Esophagus muscularis mucosa (tissue), 4 donors: ENCODE measurements at places on chromosomes 7 and 10. TPM values are rescaled to one million over a fixed set of nuclear protein-coding genes. Genes with fewer than 3 reads are reported as not detected.

Gene TWIST1
- total RNA-seq: 15.6 TPM

Gene TRIL
- 3.0 TPM for total RNA-seq

Gene DEPP1
- total RNA-seq: 173 TPM

Gene AKR1C8
- not detected for total RNA-seq

- no peaks in the 10 kb centered on the region for H3K36me3 ChIP-seq
- no peaks in the 10 kb centered on the region for H3K4me1 ChIP-seq
- H3K27ac ChIP-seq: no peak overlapping the region
- DNase-seq: no peak
- H3K4me3 ChIP-seq: no peak overlapping the region
Observed at GRCh38 chr10:74371696-74372095, 220.7 kb downstream of the ADK start.

DNA sequence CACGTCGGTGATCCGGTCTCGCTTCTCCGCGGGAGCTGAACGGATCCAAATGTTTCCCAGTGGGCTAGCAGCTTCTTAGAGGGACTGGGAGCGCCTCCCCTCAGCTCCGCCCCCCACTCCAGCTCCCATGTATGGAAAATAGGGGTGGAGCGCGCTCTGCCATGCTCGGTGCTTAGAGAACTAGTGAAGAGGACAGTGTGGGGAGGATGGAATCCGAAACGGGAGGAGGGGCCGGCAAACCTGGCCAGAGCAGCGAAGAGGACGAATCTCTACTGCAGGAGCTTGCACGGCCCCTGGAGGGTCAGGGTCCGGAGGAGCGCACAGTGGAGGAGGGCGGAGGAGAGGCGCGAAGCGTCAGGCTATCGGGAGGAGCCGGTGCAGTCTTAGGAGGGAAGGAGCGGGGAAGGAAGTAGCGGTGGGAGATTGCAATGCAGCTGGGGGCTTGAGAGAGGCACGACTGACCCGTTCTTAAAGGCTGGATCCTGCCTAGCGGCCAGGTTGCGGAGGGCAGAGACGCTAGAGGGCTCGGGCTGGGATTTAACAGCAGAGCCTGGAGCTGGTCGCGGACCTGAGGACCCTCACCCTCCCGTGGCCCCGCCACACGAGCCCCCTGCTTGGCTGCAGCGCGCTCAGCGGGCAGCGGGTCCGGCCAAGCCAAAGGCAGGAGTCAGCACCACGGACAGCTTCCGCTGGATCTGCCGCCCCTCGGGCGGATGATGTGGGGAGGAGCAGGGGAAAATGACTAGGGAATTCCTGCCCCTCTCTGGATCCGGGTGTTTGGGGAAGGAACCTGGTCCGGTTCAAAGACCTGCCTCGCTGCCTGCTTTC lies at the start of gene PRLHR:
Gene PRLHR, minus strand, starts transcription at position 51 of the 828 bp plus-strand sequence. CDS start 404 bp downstream, outside the sequence.
- no peak within 1 kb of the TSS for H3K4me3 ChIP-seq
- peaks cover 83% of the 10 kb centered on the region for H3K27me3 ChIP-seq
- no peak within 1 kb of the TSS for H3K27ac ChIP-seq
- no peak for DNase-seq
- H3K36me3 ChIP-seq: no peaks in the 10 kb centered on the region

- H3K36me3 ChIP-seq: no peaks in the 10 kb centered on the region
- peaks cover 49% of the 10 kb centered on the region for H3K4me1 ChIP-seq
- no peak overlapping the region for H3K27ac ChIP-seq
- no peaks in the 10 kb centered on the region for H3K27me3 ChIP-seq
Observed at GRCh38 chr7:100122568-100122967, 3.1 kb downstream of the CNPY4 start.

- DNase-seq: no peak
- no peak overlapping the region for H3K4me3 ChIP-seq
- no peaks in the 10 kb centered on the region for H3K27me3 ChIP-seq
- no peaks in the 10 kb centered on the region for H3K36me3 ChIP-seq
- no peak overlapping the region for H3K27ac ChIP-seq
Observed at GRCh38 chr7:123367484-123368122, 166.8 kb downstream of the IQUB start.

DNA sequence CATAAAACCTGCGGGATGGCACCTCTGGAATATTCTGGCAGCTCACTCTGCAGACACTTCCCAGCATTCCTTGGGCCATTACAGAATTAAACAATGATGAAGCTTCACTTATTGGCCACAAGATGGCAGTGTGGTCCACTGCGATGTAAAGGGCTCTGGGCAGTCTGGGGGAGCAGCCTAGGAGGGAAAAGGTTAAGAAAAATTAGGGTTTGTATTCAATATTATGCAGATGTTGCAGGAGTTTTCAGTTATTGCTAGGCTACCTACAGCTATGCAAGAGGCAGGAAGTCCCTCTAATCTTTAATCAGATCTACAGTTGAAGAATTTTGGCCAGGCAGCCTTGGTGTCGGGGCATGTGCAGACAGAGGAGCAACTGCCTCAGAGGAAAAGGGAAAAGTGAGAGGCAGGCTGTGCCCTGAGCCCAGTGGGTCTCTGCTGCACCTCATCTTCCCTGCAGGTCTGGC lies 233.2 kb upstream of the PRSS1 start:
- no peak overlapping the region for H3K27ac ChIP-seq
- DNase-seq: no peak

GRCh38 chr7:17696422-17696821 lies 243.9 kb downstream of the SNX13 start:
- no peaks in the 10 kb centered on the region for H3K4me1 ChIP-seq
- no peaks in the 10 kb centered on the region for H3K27me3 ChIP-seq
- H3K27ac ChIP-seq: no peak overlapping the region
- no peak for DNase-seq
- no peaks in the 10 kb centered on the region for H3K36me3 ChIP-seq

DNA sequence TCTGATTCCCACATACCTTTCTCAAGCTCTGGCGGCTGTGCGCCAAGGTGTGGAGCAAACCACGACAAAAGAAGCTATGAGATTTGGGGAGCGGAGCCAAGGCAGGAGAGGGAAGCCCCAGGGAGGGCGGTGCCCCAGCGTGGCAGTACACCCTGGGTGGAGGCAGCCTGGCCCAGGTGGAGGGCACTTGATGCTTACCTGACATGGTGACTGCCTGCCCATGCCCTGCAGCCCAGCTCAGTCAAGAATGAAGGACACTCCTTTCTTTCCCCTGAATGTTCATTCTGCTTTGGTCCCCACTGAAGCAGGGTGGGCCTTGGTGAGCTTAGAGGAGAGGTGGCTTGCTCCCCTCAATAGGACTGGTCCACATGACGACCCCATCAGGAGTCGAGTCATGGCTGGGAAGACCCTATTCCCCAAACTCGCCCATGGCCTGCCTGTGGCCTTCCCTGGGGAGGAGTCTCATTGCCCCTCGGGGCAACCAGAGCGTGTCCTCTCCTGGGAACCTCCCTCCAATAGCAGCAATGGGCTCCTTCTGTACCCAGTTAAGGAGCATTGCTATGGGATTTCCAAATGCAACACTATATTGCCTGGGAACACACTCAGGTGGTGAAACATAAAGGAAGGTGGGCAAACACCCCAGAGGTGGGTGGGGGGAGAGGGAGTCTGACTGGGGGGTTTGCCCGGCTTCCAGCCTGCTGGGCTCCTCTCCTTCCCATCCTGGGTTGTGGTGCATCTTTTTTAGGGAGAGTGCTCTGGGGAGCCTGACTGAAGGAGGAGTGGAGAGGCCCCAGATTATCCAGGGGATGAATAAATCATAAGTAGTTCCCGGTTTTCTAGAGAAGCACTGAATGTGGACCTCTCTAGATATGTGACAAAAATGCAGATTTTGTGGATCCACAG lies 22.7 kb downstream of the RAMP3 start:
- H3K36me3 ChIP-seq: peaks cover 23% of the 10 kb centered on the region
- no peaks in the 10 kb centered on the region for H3K4me1 ChIP-seq
- H3K4me3 ChIP-seq: no peak overlapping the region
- H3K27ac ChIP-seq: no peak overlapping the region
- DNase-seq: no peak
- peaks cover 35% of the 10 kb centered on the region for H3K27me3 ChIP-seq

DNA sequence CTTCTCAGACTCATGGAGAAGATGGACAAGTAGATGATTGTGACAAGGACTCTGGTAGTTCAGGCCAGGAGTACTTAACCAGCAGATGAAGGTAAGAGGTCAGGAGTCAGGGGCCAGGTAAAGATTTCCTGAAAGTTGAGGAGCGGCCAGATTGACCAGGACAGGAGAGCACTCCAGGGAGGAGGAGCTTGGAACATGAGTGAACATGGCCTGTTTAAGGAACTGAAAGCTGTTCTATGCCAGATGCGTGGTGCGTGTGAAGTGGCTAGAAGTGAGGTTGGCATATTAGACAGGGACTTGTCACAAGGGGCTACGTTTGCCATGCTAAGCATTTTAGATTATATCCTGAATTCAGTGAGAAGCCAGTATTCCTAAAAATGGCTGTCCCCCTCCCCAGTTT lies 157.2 kb downstream of the WNT2 start:
- H3K4me1 ChIP-seq: no peaks in the 10 kb centered on the region
- no peak overlapping the region for H3K4me3 ChIP-seq
- no peaks in the 10 kb centered on the region for H3K27me3 ChIP-seq
- DNase-seq: no peak
- no peak overlapping the region for H3K27ac ChIP-seq

DNA sequence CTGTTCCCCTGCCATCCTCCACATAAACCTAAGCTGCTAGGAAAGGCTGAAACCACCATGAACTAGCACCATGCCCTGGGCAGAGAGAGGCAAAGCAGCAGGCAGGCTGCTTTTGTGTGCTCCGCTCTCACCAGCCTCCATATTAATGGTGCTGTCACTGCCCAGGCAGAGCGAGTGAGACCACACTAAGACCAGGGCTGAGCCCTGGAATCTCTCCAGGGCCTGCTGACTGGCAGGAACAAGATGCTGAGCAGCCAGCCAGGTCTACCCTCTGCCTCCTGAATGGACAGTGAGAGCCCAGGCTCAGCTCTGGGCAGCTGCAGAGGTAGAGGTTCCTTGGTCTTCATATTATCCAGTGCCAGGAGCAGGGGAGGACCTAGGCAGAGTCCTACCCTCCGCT lies 1.6 kb upstream of the CRHR2 start:
- no peak overlapping the region for H3K4me3 ChIP-seq
- no peak overlapping the region for H3K27ac ChIP-seq
- peaks cover 16% of the 10 kb centered on the region for H3K27me3 ChIP-seq
- no peaks in the 10 kb centered on the region for H3K36me3 ChIP-seq
- peaks cover 16% of the 10 kb centered on the region for H3K4me1 ChIP-seq
- DNase-seq: no peak

DNA sequence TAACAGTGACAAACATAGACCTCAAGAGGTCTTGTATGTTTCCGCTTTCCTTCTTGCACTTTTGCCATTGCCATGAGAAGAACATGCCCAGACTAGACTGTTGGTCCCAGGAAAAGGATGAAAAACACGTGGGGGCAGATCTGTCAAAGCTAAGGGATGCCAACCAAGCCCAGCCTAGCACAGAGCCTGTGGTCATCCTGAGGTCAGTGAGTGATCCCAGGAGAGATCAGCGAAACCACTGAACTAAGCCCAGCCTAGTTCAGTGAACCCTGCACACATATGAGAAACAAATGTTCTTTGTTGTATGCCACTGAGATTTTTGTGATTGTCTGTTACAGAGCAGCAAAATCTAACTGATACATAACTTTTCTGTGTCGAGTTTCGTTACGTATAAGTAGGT lies 718.8 kb downstream of the MAGI2 start:
- no peak overlapping the region for H3K4me3 ChIP-seq
- H3K27me3 ChIP-seq: no peaks in the 10 kb centered on the region
- H3K27ac ChIP-seq: no peak overlapping the region
- H3K4me1 ChIP-seq: no peaks in the 10 kb centered on the region
- DNase-seq: no peak
- no peaks in the 10 kb centered on the region for H3K36me3 ChIP-seq
